Left renal cortex interstitium (tissue), 4 donors: ENCODE measurements at places on chromosomes 11 and 22.

DNA sequence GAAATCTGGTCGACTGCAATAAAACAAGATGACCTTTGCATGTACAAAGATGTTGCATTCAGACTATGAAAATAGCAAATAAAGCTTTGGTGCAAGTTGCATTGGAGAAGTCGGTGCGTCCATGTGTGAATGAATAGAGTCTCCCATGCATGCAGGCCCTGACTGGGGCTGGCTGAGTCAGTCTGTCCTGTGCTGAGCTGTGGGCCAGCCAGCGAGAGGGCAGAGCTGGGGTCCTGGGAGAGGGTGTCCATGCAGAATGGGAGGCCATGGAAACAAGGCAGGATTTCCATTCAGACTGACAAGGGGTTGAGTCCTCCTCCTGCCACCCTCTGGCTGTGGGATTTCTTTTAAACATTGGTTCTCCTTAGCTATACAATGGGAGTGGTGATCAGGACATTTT lies 2.3 kb upstream of the CRYBB3 start:
- DNase-seq = no peak

DNA sequence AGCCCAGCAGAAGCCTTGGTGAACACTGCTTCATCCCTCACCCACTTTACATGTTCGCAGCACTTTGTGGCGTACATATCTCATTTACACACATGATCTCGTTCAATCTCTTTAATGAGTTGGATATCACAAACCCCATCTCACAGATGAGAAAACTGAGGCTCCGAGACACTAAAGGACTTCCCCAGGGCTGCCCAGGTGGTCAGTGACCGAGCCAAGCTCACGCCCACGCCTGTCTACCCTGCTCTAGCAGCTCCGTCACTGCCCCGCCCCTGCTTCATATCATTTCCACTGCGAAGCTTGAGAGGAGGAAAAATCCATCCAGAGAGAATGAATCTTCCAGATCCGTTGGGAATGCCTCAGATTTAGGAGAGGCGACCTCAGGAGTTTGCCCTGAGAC lies 11.8 kb upstream of the DSCAML1 start:
- no peak for DNase-seq

GRCh38 chr11:27525824-27526516 lies 19.4 kb upstream of the LIN7C start:
- no peak for DNase-seq

DNA sequence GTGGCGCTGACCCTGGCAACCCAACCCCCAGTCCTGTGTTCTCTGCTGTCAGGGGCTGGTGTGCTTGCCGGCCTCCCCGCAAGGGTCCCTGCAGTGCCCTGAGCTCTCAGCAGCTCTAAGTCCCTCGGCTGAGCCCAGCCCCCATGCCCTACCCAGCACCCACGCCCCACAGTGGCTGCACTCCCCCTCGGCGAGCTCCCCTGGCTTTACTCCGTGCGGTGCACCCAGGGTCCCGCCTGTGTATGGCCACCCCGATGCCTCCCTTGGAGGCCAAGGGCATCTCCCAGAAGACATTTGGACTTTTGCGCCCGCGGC lies 72.5 kb upstream of the SHISAL1 start:
- DNase-seq = no peak

- no peak for DNase-seq
These were observed 33.9 kb downstream of the ARHGAP1 start for GRCh38 chr11:46666516-46666915.

DNA sequence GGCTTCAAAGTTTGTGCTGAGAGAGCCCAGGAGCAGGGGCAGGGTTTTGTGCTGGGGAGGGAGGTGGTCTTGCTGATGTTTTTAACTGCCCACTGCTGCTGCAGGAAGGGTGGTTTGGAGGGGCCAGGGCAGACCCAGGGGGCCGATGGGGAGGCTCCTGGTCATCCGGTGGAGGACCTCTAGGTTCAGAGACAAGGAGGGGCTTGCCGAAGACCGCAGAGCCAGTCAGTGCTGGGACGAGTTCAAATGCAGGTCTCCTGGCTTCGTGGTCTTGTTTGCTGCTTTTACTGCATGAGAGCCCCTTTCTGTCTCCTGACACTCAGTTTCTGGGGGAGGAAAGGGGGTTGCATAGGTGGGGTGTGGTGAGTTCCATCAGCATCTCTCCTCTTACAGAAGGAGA lies 26.0 kb downstream of the CACNA1I start:
- no peak for DNase-seq

DNA sequence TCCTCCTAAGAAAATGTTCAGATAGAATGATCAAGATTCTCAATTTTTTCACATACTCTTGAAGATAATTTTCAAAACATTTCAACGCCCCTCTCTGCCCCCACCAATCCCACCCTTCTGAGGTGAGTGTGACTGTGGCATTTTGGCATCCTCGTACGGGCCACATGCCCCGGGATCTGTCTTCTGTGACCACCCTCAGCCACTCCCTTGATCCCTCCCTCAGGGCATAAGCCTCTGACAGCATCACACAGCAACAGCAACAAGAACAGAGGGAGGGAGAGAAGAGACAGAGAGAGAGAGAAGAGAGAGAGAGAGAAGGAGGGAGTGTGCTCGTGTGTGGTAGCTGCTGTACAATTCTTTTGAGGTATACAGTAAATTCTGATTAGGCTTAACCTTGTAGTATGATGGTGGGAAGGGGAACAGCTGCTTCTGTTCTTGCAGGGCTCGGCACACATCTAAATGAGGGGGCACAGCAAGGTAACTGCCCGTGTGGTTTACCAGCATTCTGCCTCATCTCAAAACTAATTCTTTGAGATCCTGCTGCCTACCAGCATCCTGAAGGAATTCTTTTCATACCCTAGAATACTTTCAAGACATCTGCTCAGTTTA lies 21.4 kb downstream of the SCUBE2 start:
- no peak for DNase-seq

DNA sequence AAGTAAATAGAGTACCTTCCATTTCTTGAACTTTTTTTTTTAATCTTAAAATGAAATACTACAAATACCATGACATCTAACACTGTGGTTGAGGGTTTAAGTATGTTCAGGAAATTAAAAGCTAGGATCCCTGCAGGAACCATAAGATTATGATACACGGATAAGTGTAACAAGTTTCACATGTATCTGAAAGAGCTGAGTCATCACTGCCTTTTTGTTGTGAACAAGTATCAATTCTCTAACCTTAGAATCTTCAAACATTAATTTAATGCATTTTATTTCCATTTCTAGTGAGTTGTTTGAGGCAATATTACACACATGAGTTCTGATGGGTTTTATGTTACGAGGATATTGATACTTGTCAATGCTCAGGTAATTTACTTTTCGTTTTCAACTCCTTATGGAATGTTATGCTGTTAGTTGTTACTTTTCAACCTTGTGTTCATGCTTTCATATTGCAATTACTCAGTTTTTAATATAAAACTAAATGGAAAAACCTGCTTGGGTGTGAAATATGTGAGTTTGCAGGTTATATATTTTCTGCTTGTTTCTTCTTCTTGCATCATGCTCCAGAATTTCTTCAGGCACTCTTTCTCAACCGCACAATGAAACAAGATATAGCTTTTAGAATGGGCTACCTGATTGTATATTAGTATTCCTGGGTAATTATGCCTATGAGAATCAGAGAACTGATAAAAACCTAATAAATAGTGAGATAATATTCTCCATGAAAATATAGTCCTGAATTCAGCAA lies 361.3 kb upstream of the MTNR1B start:
- DNase-seq = no peak

GRCh38 chr11:32402836-32403235 lies 32.5 kb downstream of the WT1 start:
- DNase-seq = no peak

DNA sequence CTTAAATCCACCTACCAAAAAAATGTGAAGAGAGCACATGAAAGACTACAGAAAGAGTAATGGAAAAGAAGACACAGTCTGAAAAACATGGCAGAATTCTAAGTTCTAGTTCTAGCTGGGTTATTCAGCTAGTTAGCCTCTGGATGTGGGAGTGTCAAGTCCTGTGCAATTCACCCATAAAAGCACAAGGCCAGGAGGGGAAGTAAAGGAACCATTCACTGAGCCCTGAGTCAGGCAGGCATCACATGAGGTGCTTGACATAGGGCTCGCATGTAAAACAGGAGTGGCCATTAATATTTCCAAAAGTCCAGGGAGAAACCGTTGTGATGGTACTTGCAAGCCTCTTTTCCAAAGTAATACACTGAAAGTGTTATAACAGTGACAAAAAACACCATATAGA lies 103.7 kb downstream of the GAB2 start:
- no peak for DNase-seq

- DNase-seq = no peak
These were observed 1373.1 kb downstream of the TBC1D22A start for GRCh38 chr22:48135592-48135991.

DNA sequence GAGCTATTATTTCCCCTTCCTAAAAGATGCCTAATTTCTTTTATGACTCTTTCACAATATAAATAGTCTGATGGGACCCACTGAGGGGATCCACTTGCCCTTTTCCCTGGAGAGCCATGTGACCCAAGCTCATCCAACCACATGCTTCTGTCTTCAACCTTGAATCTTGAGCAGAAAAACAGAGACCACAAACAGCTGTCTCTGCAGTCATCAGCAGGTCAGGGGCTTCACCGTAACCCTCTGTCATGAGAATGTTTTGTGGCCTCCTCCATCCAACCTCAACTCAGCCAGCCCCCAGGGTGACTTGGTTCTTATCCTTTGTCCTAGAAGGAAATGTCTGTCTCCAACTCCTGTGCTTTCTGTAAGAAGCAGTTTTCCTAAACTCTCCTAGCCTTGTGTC lies 129.6 kb upstream of the POU2AF2 start:
- no peak for DNase-seq

DNA sequence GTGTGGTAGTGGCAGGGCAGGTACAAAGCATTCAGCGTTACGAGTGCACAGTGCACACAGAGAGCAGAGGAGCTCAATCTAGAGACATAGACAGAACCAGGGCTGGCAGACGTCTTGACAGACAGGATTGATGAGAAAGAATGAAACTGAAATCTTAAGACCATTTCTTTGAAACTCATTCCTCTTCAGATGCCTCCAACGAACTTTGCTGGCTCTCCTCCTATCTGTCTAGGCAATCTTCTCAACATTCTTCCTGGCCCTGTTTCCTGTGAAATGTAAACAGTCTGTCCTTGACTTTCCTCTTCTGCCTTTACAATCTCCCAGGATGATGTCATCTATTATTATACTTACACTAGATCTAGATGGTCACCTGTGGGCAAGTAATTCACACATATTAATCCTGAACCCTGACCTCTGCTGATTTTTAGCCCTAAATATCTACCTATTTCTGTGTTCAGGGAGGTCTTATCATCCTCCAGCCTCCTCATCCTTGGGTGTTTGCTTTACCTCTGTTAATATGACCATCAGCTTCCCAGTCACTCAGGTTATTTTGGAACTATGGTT lies 119.5 kb downstream of the ENTHD1 start:
- no peak for DNase-seq

DNA sequence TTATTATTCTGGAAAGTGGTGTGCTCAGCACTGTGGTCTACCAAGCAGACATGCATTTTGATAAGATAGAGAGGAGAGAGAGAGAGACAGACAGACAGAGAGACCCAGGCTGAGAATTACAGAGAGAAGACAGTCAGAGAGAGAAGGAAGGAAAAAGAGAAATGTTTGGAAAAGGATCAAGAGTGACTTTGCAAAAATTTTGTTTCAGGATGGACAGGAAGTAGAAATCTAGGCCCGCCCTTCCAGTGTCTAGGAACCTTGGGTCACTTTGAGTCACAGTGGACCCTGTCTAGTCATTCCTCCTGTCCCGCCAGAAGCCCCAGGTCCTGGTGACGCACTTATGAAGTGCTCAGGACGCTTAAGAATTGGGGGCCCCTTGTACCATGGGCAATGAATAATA lies 166.7 kb downstream of the ST3GAL4 start:
- no peak for DNase-seq

DNA sequence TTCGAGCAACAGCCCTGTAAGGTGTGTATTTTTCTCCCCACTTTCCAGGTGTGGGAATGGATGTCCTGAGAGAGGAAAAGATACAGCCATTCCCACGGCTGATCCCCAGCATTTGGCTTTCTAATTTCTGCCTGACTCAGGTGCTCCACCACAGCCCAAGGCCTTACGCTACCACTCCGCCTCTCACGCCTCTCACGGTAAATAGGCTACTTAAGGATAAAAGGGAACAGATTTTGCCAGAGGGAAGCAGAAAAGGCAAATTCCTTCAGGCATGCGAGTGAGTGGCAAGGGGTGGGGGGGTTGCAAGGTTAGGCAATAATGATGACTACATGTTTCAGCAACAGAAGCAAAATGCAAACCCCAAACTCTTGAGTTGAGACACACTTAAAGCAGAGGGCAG lies 9.2 kb downstream of the PVALB start:
- DNase-seq = no peak

GRCh38 chr11:19880088-19880345 lies 167.4 kb downstream of the NAV2 start:
- no peak for DNase-seq

- DNase-seq = no peak
These were observed 50.0 kb upstream of the API5 start for GRCh38 chr11:43261775-43262174.

DNA sequence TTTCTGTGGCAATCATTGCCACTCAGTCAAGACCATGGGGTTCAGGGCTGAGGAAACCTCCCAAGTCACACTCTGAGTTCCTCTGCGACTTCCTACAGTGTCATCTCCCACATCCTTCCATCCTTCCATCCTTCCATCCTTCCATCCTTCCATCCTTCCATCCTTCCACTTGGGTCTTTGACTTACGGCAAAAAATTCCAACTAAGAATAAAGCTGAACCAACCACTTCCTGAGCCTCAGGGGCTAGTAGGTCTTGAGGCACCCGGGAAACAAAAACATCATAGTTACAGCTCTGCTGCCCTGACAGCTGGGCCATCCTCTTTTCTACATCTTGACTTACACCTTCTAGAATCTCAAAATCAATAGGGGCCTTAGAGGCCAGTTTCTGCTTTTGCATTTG lies 32.1 kb downstream of the EHF start:
- DNase-seq = no peak

GRCh38 chr11:64996710-64997380 lies at the start of gene BATF2:
Gene BATF2 (minus strand): TSS chr11:64996971. CDS start chr11:64996914, 57 bp downstream.
- peak; percentile 68 for DNase-seq

DNA sequence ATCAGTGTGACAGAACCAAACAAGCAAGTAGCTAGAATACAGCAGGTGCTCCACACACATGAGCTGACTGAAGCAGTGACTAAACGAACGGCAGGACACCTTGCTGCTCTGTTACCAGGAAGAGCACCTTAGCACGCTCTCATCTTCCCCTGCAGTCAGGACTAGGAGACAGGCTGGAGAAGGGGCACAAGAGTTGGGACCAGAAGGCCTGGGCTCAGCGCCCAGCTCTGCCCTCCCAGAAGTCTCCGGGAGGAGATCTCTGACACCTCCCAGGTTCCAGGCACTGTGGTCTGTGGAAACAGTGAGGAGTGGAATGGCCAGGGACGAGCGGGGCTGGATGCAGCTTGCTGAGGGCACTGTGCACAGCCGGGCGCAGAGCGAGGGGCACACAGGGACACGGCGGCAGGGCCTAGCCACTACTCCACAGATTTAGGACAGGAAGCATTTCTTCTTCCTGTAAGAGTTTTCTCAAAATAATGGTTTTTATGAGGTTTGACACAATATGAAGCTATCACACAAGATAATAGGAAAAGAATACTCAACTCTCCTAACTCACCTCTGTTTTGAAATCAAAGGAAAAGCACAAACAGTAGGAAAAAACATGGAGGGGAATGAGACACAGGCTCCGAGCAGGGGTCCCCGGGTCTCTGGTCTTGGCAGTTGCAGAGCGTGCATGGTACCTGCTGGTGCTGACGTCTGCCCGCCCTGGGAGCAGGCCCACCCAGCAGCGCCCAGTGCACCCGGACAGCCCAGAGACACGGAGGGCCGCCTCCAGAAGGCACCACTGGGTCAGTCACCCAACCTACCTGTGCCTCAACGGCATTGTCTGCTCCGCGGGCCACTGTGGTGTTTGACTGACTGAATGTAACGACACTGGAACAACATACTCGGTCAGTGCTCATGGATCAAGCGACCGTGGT lies 67.6 kb downstream of the NCAPD3 start:
- no peak for DNase-seq
